Esophagus squamous epithelium (tissue), 5 donors: ENCODE measurements at places on chromosomes 1 and 21.

DNA sequence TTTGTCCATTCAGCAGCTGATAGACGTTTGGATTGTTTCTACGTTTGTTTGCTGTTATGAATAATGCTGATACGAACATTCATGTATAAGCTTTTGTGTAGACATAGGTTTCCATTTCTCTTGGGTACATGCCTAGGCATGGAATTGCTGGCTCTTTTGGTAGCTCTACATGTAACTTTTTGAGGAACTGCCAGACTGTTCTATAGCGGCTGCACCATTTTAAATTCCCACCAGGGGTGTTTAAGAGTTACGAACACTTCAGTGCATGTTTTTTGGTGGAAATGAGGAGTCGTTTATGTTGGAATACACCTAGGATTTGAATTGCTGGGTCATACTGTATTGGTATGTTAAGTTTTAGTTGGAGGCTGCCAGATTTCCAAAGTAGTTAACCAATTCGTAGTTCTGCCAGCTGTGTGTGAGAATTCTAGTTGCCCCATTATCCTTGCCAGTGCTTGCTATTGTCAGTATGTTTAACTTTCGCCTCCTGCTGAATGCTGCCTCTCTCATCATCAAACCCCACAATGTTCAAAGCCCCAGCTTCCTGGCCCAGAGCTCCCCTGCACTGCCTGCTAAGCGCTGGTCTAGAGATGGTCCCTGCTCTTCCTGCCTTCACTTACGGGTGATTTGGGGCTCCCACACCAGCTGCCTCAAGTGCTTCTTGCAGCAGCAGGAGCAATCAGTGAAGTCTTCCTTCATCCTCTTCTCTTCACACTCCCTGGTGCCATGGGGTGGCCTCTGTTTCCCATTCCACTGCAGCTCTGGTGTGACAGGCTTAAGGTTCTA, 81.0 kb downstream of the MAN1C1 start:
- DNase-seq = no peak

DNA sequence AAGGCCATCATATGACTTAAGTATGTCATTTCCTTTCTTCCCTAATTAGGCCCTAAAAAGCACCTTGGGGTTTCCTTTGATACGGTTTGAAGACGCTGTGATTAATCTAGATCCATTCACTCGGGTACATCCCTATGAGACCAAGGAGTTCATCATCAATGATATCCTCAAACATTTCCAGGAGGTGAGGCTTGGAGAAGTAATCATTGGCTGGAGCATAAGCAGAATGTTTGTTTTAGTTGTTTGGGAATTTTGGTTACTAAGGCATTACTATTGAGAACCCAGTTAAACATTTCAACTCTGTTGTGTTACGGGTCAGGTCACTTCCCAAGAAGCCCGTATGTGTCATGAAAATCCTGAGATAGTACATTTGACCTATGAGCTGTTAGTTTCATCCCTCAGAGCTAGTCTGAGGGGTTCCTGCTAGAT, 185.2 kb downstream of the VPS13D start:
- no peak for DNase-seq

- DNase-seq = no peak
Observed at GRCh38 chr1:184010788-184011187, 26.7 kb downstream of the COLGALT2 start.

GRCh38 chr21:18142655-18143054, 102.0 kb upstream of the CHODL start:
- DNase-seq = no peak

DNA sequence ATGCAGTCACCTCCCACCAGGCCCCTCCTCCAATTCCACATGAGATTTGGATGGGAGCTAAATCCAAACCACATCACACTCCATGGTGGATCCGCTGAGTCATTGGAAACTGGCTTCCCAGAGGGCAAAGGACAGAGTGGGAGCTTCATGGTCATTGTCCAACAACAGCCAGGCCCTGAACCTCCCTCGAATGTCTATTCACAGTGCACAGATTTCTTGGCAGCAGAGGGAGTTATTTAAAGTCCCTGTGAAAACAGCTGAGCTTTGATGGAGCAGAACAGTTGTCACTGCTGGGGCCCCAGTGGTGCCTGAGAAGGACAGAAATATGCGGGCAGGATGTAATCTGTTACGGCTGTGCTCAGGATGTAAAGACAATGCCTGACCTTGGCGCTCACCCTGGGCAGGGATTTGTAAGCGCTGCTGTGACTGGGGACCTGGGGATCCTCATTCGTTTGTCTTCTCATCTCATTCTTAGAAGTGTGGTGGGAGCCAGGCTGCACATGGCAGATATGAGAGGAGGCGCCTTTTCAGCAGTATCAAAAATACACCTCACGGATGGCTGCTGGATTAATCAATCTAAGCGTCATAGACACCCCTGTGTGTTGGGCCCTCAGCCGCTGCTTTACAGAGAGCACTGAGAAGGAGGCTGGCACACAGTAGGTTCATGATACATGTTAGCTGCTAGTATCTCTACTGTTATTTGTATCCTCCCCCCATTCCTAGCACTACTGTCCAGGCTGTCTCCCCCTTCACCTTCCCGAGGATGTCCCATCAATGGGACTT, 439.4 kb downstream of the PTPRU start:
- DNase-seq = no peak

DNA sequence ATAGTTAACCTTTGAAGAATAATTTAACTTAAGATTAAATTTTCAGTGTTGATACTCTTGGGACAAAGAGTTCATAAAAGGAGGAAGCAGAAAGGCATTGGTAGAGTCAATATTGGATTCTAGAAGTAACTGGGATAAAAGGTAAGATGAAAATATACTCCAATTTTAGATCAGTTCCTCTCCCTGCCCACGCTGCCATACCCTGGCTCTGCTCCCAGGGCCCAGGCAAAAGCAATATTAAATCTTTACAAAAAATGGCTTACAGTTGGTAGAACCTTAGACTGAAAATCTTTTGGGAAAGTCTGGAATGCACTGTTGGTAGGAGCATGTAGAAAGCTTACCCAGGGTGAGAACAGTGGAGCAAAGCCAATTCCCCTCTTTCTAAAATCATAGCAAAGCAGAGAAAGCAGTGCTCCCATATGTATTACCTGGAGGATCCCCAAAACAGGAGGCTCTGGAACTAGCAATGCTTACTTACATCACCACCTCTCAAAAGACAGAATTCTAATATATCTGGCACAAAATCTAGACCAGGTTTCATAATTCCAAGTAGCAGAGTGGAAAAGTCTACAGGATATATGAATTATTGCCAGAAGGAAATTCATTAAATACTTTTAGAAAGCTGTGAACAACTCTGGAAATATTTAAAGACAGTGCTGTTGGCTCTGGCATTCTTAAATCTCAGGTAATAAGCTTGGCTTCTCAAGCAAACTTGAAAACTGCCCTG, 24.5 kb downstream of the KIAA0319L start:
- no peak for DNase-seq

GRCh38 chr21:45076245-45076711, 1.9 kb downstream of the ADARB1 start:
- no peak for DNase-seq
